AG10803 (cell line): ENCODE measurements at places on chromosomes 2 and 18.

GRCh38 chr2:7427293-7428060, 510.3 kb downstream of the RNF144A start:
- DNase-seq = peak; percentile 60

DNA sequence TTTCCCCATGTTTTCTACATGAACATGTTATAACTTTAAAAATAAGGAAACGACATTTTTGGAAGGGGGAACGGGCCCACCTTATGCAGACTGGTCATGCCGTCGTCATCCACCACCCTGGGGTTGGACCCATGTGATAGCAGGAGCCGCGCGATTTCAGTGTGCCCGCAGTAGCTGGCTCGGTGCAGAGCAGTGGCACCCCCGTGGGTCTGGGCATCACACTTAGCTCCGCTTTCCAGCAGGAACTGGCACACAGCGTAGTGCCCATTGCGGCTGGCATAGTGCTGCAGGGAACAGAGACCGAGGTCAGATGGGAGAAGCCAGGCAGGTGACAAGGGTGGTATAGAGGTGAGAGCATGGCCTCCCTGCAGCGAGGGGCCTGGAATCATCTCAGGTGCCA, 4.5 kb downstream of the ANKRD39 start:
- no peak for DNase-seq

DNA sequence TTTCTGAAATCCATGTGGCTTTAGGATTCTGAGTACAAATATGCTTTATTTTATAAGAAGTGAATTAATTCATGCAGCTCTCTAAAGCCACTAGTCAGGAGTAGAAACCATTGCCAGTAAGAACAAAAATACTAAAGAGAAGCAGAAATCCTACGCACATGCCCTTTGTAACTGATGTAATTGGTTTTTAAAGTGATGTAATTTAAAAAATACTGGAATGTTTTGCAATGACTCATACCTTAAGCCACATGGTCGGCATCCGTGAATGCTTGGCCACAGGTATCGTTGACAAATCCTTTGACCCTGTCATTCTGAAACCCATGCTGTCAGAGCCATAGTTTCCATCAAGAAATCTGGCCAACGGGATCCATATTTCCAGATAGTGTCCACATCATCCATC, 213.3 kb downstream of the ACKR3 start:
- peak; percentile 64 for DNase-seq

GRCh38 chr2:11712866-11713265, 33.6 kb upstream of the LPIN1 start:
- no peak for DNase-seq

- DNase-seq = peak; percentile 58
Observed at GRCh38 chr2:129801575-129801974, 177.9 kb upstream of the RAB6C start.

GRCh38 chr2:162067596-162067995, 6.4 kb downstream of the DPP4 start:
- no peak for DNase-seq

GRCh38 chr2:168120730-168121129, 126.7 kb downstream of the STK39 start:
- DNase-seq = no peak

- peak; percentile 99 for DNase-seq
Observed at GRCh38 chr2:226701052-226701451, 98.6 kb downstream of the IRS1 start.

DNA sequence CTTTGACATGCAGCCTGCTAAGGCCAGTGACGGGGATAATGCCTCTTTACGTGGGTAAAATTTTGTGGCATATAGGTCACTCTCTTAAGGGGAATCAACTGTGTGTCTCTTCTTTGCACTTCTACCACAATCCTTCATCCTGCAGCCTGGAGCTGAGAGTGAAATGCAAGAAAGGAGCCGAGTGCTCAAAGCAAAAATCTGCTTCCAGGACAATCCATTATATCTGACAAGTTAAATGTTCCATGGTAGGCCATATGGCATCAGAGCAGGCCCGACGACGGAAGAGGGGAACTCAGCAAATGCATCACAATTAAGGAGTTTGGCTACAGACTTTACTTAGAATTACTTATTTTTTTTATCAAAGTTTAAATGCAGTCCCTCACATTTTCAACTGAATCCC, 171.2 kb downstream of the TCF4 start:
- peak; percentile 42 for DNase-seq

GRCh38 chr2:149387411-149387810, 57.0 kb downstream of the LYPD6 start:
- DNase-seq = peak; percentile 15
